ENCODE measurements at places on chromosomes 7 and 10.

GRCh38 chr7:38051786-38052185, 126.3 kb upstream of the STARD3NL start:
- no peak for DNase-seq

GRCh38 chr7:106865130-106866041, at the start of gene PIK3CG:
Gene PIK3CG, plus strand, starts transcription at chr7:106865282. Its CDS starts 2,280 bp downstream, at chr7:106867562.
- DNase-seq, result no peak

GRCh38 chr7:36746347-36746746, 22.1 kb upstream of the AOAH start:
- DNase-seq, result no peak

- DNase-seq, result no peak
These were observed 439 bp downstream of the IQUB start for GRCh38 chr7:123533929-123534382.

- peak; percentile 36 for DNase-seq
These were observed 94.5 kb downstream of the KMT2C start for GRCh38 chr7:152341039-152341913.

- no peak for DNase-seq
These were observed 51.7 kb downstream of the SGMS1 start for GRCh38 chr10:50572017-50572491.

- no peak for DNase-seq
These were observed 22.4 kb upstream of the AHR start for GRCh38 chr7:17275749-17276671.

DNA sequence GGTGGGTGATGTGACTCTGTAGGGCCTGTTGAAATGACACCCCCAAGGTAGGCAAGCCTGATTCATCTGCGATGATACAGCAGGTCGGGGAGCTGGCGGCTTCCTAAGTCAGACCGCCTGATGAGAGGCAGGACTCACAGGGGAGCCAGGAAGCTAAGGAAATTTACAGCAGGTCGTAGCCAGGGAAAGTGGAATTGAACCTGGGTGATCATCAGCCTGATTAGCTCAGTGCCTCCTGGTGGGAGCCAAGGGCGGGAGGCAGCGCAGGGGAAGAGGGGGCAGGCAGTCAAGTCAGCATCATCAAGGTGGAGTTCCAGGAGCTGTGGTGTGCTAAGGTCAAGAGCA, 18.5 kb upstream of the TRIM56 start:
- no peak for DNase-seq

DNA sequence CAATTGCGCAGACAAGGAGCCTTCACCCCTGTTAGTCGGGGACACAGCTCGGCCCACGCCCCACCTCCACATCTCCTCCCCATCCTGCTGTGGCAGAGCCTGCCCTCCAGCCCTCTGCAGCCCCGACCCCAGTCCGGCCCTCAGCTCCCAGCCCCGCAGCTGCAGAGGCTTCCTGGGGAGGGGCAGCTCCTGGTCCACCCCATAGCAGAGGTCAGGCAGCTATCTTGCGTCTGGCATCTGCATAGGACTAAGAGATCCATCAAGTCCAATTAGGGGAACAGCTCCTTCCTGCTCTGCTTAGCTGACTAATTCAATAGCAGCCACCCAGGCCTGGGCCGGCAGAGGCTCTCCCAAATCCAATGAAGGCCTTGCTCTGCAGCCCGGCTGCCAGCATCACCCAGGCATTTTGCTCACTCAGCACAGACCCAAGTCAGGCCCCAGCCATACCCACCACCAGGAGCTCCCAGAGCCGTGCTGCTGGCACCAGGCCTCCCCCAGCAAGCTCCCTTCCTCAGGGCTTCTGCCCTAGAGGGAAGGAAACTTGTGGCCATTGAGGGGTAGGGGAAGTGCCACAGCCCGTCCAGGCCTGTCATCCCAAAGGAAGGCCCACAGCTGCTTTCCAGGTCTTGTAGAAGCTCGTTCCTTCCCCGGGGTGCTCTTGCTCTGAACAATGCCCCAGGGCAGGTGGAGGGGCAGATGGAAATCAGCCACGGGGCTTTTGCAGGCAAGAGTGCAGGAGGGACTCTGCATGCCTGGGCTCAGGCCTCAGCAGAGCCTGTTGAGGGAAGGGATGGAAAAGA, 106.2 kb upstream of the RET start:
- DNase-seq, result no peak

DNA sequence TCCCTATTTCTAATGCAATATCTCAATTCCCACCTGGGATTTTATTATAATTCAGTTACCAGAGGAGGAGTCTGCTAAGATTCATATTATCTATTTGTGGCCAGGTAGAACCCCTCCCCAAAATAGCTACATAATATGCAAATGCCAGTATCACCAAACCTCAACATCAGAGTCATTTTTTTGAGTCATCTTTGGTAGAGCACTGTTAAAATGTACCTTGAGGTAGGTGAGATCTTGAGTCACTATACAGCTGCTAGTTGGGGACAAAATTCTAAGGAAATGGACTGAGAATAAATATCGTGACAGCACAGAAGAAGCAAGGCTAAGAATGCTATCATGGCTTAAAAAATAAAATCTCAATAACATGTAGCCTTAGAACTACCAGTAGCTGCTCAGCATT, 4.7 kb upstream of the CRYGN start:
- no peak for DNase-seq

DNA sequence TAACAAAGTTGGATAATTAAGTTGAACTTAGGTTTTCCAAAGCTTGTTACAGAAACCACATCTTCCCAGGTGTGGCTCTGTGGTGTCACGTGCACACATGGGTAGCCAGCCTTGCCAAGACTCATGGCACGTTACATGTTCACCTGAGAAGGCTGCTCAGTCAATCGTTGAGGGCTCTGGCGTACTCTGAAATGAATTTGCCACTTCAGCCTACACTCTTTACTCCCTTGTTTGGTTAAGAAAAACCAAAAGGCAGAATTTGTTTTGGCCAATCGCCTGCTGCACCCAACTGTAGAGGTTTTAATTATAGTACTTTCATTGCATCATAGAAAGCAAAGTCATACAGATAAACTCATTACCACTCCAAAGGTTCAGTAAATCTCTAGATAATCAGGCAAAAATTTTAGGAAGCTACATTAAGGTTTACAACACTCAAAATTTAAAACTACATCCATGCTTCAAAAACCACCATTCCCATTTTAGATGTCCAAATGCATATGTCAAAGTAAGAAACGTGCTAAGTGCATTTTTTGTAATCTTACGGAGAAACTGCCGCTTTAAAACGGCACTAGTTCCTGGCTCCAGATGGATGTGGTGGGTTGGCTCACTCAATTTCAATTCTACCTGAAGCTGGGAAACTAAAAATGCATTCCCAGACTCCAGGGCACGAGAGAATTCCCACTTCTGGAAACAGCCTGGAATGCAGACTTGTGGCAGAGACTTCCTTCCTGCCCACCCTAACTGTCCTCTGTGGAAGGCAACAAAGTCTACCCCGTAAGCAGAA, 88.4 kb downstream of the DIP2C start:
- DNase-seq, result peak; percentile 2

DNA sequence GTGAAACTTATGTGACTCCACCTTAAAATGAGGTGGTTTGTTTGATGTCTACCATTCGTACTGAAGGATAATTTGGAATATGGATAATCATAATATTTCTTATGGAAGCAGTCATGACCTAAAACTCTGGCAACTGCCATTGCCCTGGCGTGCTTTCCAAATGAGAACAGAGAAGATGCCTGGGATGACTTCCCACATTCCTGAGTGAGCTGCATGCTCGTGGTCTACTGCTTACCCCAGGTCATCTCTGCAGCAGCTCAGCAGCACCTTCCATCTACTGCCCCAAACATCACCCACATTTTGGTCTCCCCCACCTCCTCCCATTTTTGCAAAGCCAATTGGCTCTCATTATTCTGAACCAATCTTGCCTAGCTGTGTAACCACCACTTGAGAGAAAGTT, 40.1 kb downstream of the LYZL1 start:
- no peak for DNase-seq

GRCh38 chr7:148700661-148701064, 2.0 kb downstream of the CUL1 start:
- no peak for DNase-seq

DNA sequence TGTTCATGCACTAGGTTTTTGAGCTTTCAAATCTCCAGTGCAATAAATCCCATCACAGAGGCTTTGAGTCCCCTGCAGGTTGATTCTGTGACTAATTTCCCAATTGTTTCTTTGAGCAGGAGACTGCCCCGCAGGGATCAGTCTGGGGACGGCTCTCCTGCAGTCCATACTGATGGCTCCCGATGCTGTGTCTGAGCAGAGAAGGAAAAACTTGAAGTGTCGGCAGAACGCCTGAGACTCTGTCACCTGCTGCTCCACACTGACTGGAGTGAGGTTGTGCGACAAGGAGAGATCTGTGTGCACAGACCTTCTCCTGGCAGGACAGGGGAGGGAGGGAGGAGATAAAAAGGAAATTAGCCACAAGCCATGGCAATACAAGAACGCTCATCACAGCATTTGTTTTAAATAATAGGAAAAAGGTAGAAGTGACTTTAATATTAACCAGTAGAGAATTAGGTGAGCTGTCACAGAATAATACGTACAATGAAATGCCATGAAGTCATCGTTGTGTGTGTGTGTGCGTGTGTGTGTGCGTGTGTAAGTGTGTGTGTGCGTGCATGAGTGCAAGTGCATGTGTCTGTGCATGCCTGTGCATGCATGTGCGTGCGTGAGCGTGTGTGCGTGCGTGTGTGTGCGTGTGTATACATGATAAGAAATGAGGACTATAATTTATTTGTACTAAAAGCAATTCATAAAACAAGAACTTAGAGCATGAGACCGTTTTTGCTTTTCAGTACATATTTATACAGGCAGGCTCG, 38.2 kb downstream of the HTR5A start:
- no peak for DNase-seq

GRCh38 chr7:155066417-155066950, 3.6 kb upstream of the HTR5A start:
- DNase-seq, result peak; percentile 94

- DNase-seq, result no peak
These were observed 1.7 kb upstream of the MNX1 start for GRCh38 chr7:157012113-157012547.

GRCh38 chr7:25652366-25652765, 424.1 kb upstream of the NPVF start:
- DNase-seq, result no peak

DNA sequence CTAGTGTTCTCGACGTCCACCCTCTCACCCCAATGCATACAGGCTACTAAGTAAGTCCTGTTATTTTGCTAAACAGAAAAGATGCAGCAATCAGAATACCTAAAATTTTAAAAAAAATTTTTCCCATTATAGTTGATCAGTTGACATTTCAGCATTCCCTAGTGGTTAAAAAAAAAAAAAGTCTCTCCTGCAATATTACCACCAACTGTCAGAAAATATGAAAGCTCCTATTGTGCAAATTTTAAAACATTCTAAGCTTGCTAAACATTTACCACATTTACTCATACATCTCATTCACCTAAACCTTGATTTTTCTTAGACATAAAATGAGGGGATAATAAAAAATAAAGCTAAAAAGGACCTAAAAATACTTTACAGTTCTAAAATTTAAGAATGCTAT, 165.6 kb downstream of the AVL9 start:
- DNase-seq, result no peak

GRCh38 chr10:47268696-47269095, 31.3 kb upstream of the GDF10 start:
- no peak for DNase-seq

DNA sequence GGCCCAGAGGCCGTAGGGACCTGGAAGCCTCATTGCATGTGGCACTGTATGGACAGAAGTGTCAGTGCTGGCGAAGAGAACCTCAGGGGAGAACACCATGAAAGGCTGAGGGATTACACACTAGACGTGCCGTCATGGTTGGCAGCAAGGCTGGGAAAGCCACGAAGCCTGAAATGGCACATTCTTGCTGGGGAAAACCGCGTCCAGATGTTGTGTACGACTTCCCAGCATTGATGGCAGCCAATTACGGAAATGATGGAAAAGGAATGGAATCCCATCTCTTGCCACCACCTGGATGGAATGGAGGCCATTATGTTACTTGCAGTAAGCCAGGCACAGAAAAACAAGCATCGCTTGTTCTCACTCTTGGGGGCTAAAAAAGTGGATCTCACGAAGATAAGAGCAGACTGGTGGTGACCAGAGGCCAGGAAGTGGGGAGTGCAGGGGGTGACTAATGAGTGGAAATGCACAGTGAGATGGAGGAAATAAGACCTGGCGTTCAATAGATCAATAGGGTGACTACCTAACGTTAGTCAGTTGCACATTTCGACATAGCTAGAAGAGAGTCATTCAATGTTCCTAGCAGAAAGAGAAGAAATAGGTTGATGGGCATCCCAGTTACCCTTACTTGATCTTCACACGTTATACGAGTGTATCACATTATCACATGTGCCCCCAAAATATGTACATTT, 14.6 kb upstream of the PWWP2B start:
- DNase-seq, result no peak

GRCh38 chr7:68476966-68477365, 1121.3 kb upstream of the AUTS2 start:
- no peak for DNase-seq

GRCh38 chr7:102444961-102445673, 11.7 kb downstream of the ORAI2 start:
- no peak for DNase-seq

DNA sequence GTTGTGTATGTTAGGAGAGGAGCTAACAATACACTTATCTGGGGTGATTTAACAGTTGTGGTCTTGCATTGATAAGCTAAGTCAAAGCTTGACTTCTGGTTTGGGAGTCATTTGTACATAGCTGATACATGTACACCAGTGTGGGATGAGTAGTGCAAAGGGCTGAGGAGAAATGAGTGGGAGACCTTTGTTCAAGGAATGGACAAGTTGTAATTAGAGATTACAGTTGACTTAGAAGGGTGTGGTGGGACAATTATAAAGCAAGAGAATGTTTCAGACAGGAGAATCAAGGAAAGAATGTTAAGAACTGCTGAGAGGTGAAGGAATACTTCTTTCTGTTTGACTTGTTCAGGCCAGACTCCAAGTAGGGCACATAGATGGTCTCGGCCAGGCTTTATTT, 209.7 kb upstream of the STEAP4 start:
- DNase-seq, result no peak

GRCh38 chr7:105794741-105795729, 81.4 kb downstream of the ATXN7L1 start:
- DNase-seq, result no peak

GRCh38 chr10:85137253-85137652, 808.9 kb downstream of the CCSER2 start:
- no peak for DNase-seq
